HS-27A (cell line): ENCODE measurements at places on chromosomes 13 and 19.
A peak's percentile ranks its signal among the peaks of the same experiment; 100 is the strongest.

DNA sequence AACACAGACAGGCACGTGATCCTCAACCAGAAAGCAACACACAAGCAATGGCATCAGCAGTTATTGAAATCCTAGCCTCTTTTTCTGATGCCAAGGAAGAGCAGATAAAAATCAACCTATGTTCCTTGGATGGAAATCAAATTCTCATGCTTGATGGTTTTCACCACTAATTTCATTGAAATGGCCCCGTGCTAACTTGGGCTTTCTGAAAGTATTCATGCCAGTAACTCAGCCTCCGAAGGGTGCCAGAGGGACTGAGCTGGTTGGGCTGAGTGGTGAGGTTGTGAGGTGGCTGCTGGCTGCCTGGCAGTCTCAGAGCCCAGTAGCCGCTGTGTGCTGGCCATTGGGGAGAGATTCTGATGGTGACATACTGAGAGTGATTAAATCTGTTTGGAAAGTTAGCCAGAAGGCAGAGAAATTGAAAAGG is 309.3 kb downstream of the DCT start:
- no peak for DNase-seq

DNA sequence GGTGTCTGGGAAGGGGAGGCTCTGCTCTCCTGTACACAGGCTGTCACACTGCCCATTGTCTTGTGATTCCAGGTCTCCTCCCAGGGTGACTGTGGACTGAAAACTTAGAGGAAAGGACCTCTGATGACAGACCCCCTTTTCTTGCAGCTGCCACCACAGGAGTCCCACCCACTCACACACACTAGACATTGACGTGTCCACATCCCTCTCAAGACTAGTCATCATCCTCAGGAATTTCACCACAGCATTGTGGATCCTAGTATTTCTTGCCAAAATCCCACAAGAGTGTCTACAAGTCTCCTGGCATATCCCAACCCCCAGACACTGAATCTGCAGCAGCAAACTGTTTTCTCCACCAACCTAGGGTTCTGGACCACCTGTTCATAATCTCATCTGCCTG is 5.3 kb downstream of the ZNF85 start:
- peak; percentile 57 for DNase-seq

GRCh38 chr19:49528211-49528771 is 488 bp downstream of the RCN3 start:
- peak; percentile 20 for DNase-seq

DNA sequence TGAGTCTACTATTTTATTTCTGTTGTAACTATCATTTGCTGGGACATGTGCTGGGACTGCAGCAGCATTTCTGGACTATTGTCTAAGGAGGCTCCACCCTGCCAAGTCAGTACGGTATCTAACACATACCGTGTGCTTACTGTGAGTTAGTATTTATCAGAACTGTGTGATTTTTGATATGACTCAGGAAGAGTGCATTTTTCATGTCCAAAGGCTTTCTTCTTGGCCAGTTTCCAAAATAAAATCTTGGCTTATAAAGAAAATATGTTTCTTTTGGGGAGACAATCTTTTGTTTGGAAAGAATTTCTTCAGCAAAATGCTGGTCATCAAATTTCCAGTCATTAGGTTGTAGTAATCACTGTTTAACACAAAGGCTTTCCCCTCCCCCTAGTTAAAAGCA is 11.6 kb downstream of the PARP4 start:
- peak; percentile 33 for DNase-seq

DNA sequence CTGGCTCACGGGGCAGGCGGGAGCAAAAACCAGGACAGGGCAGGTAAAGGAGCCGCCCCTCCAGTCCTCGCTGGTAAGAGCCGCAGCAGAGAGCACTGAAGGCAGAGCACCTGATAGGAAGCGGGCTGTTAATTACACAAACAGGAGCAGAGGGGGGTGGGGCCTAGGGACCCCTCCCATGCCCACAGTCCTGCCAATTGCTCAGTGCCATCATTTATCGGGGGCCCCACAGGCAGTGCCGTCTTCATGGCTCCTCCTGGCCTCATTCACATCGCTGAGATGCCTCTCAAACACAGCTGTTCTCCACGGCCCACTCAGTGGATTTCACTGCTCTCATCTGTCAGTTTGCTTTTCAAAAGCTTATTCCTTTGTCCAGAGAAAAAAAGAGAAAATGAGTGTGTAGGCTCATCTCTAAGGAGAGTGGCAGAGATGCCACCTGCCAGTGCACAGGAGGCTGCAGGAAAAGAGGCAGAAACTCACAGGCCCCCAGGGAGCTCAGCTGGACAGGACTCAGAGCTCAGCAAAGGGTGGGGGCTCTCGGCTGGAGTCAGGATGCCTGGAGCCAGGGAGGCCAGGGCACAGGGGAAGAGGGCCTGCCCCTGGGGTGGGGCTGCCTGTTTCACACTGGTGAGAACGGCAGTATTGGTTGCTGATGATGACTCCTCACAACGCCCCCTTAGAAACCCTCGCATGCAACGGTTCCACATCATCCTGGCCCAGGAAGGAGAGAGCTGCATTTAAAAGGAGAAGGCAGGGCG is 174.6 kb downstream of the COL4A1 start:
- DNase-seq = no peak

- no peak for DNase-seq
These were observed 460.8 kb downstream of the KLF5 start for GRCh38 chr13:73519396-73520116.

DNA sequence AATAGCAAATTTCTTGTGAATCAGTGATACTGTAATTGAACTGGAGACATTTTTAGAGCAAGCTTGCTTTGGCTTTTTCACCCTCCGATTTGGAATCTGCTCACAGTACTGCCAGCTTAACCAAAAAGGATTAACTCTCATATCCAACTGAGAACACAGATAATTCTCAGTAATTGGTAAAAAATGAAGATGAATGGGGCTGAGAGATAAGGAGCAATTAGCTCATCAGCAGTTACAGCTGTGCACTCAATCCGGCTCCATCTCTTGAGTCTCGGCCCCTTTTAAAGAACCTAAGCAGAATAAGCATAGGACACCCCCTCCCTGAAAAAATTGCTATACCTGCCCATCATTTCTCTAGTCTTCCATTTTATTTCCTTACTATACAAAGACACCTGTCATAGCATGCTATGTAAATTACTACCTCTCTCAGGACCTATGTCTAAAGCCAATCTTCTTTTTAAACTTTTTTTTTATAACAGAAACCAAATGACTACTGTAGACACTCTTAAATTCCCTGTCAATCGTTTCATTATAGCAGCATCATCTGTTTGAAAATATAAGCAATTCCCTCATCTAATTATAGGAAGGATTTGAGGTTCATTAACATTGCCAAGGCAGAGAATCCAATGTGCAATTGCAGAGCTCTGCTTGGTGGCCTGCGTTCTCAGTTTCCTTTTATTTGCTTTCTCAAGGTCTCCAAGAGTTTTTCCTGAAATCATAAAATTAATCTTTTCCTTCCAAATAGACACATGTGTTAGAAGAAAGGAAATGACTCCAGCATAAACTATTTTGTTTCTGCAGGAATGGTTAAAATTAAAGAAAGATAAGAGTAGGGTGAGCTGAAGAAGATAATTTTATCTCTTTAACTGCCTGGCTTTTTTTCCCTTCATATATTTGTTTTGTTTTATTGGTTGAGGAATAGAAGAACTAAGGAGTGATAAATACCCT is 242.1 kb downstream of the DACH1 start:
- DNase-seq = no peak

- DNase-seq = no peak
These were observed 66.7 kb downstream of the SLC7A9 start for GRCh38 chr19:32802840-32803239.

GRCh38 chr13:92297971-92298942 is 899.8 kb downstream of the GPC5 start:
- no peak for DNase-seq

- no peak for DNase-seq
These were observed 764 bp downstream of the ZNF626 start for GRCh38 chr19:20660473-20661140.

GRCh38 chr13:106714271-106714982 is 146.5 kb upstream of the ARGLU1 start:
- no peak for DNase-seq

DNA sequence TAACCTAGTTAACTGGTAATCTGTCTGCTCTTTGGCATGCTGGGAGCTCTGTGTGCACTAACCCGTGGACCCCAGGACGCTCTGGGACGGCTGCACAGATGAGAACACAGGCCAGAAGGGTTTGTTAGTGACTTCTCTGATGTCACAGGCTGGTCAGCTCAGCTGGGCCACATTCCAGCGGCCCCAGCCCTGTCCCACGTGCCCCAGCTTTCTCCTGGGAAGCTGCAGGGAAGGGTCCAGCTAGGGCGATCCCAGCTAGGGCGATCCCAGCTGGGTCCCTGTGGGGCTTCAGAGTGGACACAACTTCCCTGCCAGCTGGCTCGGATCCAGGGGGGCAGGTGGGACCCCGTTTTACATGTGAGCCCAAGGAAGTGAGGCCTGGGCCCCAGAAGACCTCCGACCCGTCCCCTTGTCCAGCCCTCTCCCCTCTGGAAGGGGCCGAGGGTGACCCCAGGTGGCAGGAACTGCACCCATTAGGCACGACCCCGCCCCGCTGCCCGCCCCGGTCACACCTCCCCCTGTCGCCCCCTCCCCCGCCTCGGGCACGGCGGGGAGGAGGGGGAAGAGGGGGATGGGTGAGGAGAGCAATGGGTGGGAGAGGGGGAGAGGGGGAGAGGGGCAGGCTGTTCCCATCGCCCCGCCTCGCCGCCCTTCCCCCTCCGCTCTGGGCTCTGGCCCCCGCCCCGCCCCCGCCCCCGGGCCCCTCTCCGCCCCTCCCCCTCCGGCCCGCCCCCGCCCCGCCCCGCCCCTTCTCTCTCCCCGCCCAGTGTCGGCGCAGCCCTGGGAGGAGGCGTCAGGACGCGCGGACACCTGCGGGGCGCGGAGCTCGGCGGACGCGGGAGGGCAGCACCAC is 75.2 kb upstream of the MCF2L start:
- DNase-seq = no peak

GRCh38 chr19:5293612-5294378 is 46.8 kb downstream of the PTPRS start:
- DNase-seq = no peak

DNA sequence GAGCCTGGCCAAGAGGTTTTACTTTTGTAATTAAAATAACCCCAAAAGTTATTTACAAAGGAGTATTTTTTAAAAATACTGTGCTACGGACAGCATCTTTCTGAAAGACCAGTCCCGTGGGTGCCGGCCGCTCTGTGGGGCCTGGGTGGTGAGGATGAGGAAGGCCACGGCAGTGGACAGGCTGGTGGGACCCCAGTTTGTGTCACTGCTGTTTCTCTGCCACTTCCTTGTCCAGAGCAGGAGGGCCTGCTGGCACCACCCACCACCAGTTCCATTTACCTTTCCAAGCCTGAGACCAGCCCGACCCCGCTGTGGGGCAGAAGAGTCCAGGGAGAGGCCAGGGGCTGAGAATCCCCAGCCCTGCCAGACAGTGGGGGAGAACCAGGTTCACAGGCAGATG is 23.8 kb downstream of the ELAVL1 start:
- no peak for DNase-seq

DNA sequence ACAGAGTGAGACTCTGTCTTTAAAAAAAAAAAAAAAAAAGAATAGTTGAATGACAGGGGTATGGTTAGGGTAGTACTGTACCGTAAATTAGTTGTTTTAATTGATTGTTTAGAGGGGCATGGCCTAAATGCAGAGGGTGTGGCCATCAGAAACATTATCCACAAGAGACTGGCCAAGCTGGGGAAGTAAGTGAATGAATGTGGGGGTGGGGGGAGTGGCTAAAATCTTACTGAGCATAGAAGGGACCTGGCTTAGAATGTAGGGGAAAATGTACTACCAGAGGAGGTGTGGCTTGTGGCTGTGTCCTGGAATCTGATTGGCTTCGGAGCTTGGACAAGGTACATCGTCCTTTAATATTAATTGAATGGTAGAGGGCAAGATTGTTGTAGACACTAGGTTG is 3.8 kb downstream of the BCL2L12 start:
- DNase-seq = no peak

DNA sequence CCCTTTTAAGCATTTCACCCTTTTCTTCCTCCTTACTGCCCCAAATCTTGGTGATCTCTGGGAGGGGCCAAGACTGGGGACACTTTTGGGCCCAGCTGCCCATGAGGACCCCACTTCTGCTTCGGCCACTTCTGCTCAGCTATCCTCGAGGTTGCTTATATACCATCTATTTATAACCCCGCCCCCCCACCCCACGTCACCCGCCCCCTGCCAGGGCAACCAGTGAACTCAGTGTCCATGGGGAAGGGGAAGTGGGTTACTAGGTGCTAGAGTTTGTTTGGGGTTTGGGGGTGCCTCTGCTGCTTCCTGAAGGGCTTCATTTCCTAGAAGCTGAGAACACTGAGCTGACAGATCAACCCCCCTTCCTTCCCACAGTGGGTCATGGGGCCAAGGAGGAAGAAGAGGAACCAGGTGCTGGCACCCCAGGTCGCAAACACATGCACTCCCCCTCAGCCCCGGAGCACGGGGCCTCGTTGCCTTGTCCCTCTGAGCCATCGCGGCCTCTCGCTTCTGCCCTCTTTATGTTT is 6.1 kb upstream of the ADGRE5 start:
- DNase-seq = no peak

DNA sequence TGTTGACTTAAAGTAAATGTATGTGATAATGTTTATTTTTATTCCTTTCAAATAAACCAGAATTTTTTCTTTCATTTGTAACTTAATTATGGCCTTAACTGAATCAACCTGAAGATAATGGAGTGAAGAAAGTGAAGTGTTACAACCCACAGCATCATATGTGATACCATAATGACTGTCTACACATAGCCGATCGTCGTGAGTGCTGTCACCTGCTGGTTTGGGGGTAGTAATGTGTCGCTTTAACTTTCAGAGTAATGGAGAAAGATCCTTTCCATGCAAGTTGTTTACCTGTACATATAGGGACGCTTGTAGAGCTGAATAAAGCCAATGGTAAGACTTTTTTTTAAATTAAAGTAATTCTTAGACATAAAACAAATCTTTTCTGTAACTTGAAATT is 9.9 kb downstream of the CDC16 start:
- no peak for DNase-seq

GRCh38 chr19:18029617-18030338 is 21.8 kb downstream of the ARRDC2 start:
- DNase-seq = no peak

DNA sequence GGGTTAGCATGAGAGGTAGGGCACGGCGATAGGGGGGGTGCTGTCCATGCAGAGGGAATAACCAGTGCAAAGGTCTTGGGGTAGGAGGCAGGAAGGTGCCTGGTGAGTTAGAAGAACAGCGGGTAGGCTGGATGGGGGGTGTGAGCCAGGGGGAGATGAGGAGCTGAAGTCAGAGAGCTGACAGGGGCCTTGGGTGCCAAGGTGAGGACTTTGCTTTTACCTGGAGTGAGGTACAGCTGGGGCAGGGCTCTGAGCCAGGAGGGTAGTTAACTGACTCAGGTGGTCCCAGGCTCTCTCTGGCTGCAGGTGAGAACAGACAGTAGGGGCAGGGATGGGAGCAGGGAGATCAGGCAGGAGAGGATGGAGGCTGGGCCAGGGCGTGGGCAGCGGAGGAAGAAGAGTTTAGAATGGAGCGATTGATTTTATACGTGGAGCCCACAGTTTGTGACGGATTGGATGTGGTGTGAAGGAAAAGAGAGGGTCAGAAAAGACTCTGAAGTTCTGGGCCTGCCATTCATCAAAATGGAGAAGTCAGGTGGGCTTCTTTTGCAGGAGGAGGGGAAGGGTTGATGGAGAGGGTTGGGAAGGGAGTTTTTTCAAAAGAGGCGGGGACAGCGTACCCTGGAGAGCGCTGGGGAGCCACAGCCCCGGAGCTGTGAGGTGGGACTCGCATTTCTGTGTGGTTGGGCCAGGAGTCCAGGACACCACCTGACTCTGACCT is 1.2 kb upstream of the GRAMD1A start:
- DNase-seq = no peak

GRCh38 chr13:111975539-111976473 is 91.1 kb upstream of the SOX1 start:
- no peak for DNase-seq
